ENCODE measurements at places on chromosomes 5 and 9.
A peak's percentile ranks its signal among the peaks of the same experiment; 100 is the strongest.

DNA sequence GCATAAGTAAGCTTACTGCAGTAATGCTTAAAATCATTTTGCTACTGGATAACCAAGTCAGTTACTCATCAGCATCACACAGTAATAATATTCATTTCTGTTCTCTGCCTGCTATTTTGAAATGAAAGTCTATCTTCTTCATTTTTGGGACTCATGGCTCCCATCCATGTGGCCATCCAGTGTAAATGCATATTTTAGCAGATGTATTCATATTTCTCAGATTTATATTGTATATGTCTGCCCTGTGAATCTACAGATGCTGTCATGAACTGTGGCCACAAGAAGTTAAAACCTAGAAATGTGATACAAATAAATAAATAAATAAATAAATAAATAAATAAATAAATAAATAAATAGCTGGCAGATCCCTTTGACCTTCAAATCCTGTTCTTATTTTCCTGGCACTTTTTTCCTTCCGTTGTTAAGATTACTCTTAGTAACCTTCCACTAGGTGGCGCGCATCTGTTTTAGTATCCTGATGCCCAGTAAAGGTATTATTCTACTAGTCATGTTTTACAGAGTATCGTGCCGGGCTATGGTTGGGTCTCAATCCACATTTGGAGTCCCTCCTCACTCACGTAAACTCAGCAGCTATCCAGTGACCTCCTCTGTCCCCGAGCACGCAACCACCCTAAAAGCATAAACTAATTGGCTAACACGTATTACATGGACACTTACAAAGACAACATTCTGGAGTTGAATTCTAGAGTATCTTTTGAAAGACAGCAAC is 79.2 kb upstream of the IL7R start:
- DNase-seq, result peak; percentile 74

DNA sequence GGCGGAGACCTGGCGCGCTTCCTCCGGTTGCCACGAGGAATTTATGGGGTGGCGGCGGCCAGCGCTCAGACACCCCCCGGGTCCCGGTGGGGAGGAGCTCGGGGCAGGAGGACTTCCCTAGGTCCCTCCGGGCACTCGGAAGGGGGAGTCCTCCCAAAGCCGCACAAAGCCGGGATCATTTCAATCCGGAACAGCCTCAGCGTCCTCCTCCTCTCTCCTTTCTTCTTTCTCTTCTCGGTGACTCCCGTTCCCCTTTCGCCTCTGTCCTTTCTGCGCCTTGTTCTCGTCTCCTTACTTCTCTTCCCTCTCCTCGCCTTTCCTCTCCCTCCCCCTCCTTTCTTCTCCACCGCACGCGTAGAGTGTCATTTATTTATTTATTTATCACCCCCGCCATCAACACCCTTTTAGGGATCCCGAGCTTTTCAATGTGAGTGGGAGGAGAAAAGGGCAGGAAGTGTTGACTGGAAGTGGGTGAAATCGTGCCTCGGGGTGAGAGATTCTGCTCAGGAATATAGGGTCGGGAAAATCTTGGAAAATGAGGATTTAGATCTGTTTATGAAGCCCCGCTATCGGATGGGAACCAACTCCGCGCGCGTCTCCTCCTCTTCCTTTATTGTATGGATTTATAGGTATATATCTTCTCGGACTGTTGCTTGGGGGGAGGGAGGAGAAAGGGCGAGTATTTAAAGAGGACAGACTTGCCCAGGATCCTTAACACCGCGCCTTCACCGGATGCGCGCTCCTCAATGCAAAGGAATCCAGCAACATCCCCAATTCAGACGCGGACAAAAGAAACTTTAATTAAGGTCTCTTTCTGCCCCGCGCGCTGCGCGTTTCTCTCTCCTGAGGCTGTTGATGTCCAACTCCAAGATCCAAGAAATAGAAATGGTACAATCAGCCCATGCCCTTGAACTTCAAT is 2.0 kb upstream of the ZNF462 start:
- DNase-seq, result no peak

GRCh38 chr5:86075139-86075538 is 542.6 kb upstream of the COX7C start:
- no peak for DNase-seq

- DNase-seq, result no peak
These were observed 288.1 kb downstream of the NR3C1 start for GRCh38 chr5:143115381-143115780.

- no peak for DNase-seq
These were observed 268.5 kb downstream of the BNC2 start for GRCh38 chr9:16601991-16602390.

Measured in fibroblast of the conjunctiva (primary cell).